Suprapubic skin (tissue), 4 donors: ENCODE measurements at places on chromosomes 6 and 20.

DNA sequence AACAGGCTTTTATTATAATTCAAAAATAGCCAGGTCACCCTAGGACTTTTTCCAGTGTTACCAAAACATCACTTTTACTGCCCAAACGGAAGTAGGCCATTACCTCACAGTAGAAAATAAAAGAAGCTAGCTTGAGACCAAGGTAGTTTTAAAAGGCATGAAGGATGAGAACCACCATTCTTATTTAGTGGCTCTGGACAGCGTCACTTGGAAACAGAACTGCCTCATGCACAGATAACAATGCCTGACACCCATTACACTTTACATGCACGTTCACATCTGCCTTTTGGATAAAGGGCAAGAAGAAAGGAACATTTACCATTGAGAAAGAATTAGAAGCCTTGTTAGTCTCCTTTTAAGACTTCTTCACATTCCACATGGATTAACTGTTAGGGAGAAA, 1.9 kb upstream of the PAQR8 start:
- DNase-seq: no peak

DNA sequence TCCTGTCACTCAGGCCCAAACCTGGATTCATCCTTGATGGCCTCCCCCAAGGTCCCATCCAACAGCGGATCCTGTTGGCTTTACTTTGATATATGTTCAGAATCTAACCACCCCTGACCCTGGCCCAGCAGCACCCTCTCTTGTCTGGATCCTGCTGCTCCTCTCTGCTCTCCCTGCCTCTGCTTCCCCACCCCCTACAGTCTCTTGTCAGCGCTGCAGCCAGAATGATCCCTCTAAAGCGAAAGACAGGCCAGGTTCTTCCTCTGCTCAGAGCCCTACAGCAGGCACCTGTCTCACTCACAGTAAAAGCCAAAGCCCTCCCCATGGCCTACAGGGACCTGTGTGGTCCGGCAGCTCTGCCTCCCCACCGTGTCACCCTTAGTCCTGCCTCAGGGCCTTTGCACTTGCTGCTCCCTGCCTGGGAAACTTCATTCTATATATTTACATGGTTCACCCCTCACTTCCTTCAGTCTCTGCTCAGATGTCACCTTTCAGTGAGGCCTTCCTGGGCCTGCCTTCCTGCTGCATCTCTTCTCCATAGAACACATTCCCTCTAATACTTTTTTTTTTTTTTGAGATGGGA, 37.4 kb upstream of the KCNB1 start:
- no peak for DNase-seq

DNA sequence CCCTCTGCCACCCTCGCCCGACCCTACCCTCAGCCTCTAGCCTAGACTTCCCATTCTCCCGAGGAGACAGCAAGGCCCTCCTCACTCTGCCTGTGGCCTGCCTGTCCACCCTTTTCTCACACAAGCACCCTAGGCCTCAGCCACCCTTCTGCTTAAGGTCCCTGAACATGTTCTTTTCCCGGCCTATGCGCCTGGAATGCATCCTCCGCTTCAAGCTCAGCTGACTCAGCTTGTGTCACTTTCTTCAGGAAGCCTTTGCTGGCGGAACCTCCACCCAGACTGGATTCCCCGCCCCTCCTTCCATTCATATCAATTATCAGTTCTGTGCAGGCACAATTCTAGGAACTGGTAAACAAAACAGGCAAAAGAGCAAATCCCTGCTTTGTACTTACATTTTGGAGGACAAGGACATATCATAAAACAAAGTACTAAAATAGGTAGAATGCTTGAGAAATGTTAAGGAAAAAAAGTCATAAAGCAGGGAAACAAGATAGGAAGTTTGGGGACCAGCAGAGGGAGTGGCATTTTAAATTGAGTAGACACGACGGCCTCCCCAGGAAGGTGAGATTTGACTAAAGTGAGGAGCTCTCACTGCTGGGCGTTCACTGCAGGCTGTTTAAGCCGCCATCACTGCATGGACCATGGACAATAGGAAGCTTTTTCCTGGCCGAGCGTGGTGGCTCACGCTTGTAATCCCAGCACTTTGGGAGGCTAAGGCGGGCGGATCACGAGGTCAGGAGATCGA, 17.9 kb upstream of the SNHG17 start:
- DNase-seq: no peak

GRCh38 chr6:156154896-156155295, 622.3 kb upstream of the ARID1B start:
- DNase-seq: no peak

DNA sequence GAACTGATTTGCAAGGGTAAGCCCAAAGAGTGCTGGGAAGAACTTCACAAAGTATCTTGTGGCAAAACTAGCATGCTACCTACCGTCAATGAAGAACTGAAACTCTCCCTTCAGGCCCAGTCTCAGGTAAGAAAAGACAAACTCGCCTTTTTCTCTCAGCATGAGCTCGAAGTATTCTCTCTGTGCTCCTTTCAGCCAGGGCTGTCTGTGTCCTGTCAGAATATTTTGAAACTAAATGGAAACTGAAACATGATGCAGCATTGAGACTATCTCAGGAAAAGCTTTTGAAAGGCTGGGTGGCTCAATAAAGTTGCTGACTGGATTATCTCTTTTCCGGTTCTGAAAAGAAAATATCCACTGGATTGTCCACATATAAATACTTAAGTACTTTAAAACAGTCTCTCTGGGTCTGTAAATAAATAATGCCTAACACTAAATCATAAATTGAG, 696 bp downstream of the CALHM5 start:
- DNase-seq: no peak

GRCh38 chr20:2507875-2508630, 662 bp downstream of the ZNF343 start:
- peak; percentile 66 for DNase-seq

DNA sequence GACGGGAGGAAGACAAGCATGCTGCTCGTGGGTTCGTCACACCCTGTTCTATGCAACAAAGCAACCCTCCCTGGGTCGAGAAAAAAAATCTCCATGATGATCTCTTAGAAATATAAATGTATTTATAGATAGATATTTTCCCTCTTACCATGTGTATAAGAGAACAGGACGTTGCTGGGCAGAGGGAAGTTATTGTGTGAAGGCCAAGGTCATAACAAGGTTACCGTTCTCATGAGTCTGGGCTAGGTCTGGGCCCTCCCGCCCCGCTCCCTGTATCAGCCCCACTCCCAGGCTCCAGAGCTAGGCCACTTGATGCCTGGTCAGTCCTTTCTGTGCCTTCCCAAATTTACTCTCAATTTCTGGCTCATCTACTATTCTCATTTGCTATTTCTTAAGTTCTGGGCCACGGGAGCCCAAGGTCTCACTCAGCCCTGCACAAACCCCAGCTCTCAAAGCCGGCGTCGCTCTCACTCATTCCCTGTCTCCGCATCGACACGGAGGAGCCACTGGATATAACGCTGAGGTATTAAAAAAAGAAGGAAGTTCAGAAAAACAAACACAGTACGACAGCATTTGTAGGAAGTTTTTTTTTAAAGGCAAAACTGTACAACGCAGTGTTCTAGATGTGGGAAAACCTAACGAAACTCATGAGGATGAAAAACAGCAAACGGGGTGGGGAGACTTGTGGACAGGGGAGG, 96.8 kb downstream of the PSMG4 start:
- no peak for DNase-seq

- DNase-seq: no peak
Measured at GRCh38 chr6:17419189-17419575, 25.8 kb downstream of the CAP2 start.

DNA sequence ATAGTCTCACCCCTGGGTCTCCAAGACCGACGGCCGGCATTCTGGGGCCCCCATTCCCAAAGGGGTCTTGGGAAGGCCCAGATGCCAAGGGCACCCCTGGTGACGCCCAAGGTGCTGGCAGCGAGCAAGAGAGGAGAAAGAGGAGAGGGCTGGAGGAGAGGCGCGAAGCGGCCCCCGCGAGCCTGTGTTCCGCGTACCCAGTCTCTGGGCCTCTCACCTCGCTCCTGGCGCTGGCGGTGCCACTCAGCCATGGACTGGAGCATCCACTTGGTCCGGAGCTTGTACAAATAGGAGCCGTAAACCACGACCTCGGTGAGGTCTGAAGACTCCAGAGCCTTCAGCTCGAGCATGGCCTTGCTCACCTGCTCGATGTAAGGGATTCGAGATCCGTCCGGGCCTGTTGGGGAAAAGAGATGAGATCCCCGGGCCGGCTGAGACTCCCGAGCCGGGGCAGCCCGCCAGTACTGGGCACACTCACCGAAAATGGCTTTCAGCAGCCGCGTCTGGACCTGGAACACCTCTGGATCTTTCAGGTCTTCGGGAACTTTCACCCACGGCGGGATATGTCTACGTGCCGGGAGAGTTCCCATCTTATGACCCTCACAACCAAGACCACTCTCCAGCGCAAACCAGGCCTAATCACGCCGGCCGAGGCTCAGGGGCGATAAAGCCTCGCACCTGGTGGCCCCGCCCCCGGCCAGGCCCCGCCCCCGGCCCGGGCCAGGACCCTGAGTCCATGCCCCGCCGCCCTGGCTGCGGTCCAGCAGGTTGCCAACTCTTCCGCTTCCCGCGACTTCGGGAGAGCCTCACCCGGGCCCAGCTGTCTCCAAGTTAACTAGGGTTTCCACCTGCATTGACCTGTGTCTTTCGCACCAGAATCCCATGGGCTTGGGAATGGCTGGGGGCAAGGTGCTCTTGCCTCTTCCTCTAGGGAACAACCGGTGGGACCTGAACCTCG, at the start of gene DPPA5:
TSS of gene DPPA5 (minus strand) at position 641 of the 958 bp plus-strand sequence. CDS start at position 590, 51 bp downstream.
- DNase-seq: no peak

GRCh38 chr20:2101057-2101864, at the start of gene STK35:
Gene STK35, plus strand, starts transcription at chr20:2101827. Its CDS starts 55 bp downstream, at chr20:2101882.
- DNase-seq: no peak

GRCh38 chr6:34445313-34445860, 19.5 kb upstream of the RPS10 start:
- no peak for DNase-seq

DNA sequence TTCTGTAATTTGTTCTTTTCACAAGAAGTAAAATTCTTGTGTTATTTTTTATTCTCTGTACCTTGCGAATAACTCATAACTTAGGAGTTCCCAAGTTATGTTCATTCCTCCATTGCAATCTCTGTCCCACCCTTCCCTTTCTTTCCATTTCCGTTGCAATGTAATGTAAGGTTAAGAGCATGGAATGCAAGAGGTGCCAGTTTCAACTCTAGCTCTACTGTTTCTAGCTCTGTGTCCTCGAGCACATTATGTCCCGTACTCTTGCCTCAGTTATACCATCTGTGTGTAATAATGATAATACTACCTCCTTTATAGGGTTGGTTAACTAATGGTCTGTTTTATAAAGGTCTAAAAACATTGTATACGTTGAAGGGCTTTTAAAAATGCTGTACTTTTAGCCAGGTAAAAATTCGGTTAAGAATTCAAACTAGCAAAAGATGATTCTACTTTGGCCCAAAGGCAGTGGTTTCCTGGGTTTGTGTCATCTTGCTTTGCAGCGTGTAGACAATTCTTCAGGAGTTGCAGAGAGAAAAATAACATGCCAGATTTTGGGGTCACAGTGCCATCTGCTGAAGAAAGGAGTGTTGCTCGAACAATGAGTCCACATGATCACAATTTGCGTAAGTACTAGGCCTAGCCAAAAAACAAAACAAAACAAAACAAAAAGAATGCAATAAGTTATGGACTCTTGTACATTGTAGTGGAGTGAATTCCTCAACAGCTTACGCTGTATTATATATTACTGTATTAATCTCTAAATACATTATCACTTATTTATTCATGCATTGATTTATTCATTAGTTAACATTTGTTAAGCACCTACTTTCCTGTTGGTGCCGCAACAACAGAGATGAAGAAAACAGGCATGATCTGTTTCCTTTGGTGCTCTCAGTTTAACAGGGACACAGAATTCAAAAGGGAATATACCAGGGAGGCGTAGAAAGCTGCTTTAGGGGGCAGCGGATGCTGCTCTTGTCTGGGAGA, 10.0 kb upstream of the PFDN4 start:
- no peak for DNase-seq

- no peak for DNase-seq
Measured at GRCh38 chr6:159084493-159085091, 39.8 kb upstream of the TAGAP start.

GRCh38 chr6:143980921-143981320, 27.1 kb downstream of the PLAGL1 start:
- no peak for DNase-seq

- DNase-seq: no peak
Measured at GRCh38 chr6:131642987-131643611, 6.0 kb downstream of the ENPP3 start.

DNA sequence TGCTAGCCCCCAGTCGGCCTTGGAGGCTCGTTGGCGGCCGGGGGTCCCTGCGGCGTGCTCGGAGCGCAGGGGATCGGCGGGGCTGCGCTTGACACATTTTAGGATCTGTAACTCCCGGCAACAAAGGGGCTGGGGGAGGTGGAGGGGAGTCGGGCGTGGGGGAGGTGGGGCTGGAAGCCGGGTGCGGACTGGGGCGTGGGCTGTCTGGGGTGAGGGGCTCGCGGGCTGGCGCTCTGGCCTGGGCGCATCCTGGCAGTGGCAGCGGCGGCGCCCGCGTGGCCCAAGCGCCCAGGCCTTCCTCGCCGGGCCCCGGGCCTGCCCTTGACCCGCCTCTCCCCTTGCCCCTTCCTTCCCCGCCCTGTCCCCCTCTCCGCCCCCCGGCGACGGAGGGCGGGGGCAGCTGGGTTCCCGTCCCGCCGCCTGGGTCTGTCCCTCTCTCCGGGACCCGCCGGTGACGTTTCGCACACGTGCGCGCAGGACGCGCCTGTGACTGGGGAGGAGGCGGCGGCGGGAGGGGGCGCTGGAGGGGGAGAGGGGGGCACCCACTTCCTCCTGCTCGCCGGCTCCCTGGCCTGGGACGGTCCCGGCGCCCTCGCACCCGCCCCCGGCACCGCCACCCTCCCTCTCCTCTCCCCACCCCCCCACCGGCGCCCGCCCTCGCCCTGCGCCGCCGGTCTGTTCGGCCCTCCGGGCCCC, 1.5 kb downstream of the E2F3 start:
- DNase-seq: peak; percentile 89

- DNase-seq: no peak
Measured at GRCh38 chr6:166760288-166760687, 133.2 kb upstream of the RPS6KA2 start.

DNA sequence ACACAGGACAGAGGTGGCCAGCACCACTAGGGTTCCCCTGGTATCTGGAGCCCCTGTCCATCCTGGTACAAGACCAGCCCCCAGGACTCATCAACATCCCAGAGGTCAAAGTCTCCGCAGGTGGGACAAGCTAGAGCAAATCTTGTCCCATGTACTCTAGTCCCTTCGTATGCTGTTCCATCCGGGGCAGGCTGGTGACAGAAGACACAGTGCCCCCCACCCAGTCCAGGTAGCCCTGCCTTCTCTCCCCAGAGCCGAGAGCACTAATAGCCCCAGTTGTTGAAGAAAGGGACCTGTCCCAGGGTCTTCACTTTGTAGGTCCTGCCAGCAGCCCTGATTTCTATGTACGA, 21.1 kb downstream of the PCK1 start:
- no peak for DNase-seq
